ENCODE measurements at places on chromosomes 6 and 20.

- DNase-seq, result no peak
These were observed 72.5 kb downstream of the ANKS1A start for GRCh38 chr6:34961574-34961973.

GRCh38 chr6:90053614-90054013 lies 159.3 kb downstream of the GJA10 start:
- DNase-seq, result no peak

GRCh38 chr6:157246048-157246630 lies 77.2 kb downstream of the TMEM242 start:
- DNase-seq, result no peak

DNA sequence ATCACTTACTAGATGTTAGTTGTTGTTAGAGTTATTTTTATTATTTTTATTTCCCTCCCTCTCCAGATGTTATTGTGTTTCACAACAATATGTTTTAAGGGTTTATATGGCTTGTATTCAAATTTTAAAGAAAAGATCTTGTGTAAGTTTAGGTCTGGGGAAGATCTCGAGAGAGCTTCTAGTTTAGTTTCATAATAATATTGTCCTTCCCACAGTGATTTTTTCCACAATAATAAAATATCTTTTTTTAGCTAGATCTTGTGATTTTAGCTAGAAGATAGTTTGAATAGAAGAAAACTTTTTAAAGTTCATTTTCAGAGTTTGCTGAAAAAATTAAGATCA lies 55.0 kb downstream of the ADGRG6 start:
- no peak for DNase-seq

DNA sequence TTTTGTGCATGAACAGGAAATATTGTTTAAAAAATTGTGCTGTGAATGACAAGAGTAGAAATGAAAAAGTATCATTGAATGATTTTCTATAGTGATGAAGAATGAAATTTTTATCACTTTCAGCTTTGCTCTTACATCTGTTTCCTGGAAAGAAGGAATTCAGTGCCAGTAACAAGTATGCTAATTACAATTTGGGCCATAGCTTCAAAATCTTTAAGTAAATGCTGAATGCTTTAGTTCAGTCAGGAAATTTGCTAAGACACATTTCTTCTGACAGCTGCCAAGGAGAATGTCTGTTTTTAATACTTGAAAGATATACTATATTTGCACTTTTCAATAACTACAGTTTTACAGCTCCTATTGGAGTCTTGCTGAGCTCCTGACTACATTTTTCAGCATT lies 203.7 kb upstream of the RSPO3 start:
- DNase-seq, result no peak

DNA sequence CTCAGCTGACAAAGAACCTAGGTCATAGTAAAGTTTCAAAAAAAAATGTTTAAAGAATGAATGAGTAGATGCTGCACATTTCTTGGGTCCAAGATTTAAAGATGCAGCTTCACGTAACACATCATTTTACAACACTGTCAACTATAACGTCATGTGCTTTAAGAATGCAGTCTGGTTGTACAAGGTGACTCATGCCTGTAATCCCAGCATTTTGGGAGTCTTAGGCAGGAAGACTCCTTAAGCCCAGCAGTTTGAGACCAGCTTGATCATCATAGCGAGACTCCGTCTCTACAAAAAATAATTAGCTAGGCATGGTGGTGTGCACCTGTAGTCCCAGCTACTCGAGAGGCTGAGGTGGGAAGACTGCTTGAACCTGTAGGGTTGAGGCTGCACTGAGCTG lies 21.9 kb downstream of the SLC17A5 start:
- DNase-seq, result no peak

GRCh38 chr6:149961728-149962425 lies 1.9 kb upstream of the ULBP1 start:
- no peak for DNase-seq

GRCh38 chr20:34708621-34709043 lies 4.5 kb downstream of the TP53INP2 start:
- DNase-seq, result peak; percentile 48

Measured in AG08396 (cell line).